Fibroblast of the conjunctiva (primary cell): ENCODE measurements at places on chromosomes 2 and 18.

DNA sequence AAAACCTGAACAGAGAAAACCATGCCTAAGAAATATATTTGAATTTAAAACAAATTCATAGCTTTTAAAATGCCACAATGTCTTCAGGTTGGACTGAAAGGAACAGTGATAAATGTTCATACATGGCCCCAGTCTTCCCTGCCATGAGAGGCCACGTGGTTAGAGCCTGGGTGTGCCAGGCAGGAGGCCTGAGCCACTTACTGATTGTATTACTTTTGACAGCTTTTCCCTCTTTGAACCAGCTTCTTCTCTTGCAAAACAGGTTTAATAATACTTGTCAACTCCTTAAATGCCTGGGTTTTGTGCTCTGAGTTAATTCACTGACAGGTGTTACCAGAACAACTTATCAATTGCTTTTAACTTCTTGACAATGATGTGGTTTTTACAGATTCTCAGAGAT is 27.0 kb downstream of the RBKS start:
- DNase-seq = no peak

GRCh38 chr2:1081451-1082225 is 131.0 kb downstream of the SNTG2 start:
- no peak for DNase-seq

DNA sequence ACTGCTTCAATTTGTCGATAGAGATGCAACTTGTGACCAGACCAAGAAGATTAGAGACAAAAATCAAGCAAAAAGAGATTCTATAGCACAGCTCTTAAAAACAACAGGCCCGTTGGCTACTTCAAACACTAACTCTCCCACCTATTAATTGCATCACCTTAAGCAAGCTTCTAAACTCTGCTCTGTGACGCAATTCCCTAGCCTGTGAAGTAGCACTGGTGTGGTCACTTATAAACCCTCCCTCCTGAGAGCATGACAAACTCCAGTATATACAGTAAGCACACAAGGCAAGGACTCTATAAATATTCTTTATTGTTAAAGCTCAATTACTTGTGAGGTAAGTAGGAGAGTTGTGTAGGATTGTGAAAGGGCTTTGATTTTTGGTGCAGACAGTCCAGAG is 72.3 kb downstream of the CMPK2 start:
- no peak for DNase-seq

- peak; percentile 71 for DNase-seq
Measured at GRCh38 chr2:17299891-17300540, 218.2 kb downstream of the RAD51AP2 start.

- peak; percentile 65 for DNase-seq
Measured at GRCh38 chr2:219142329-219142728, 18.3 kb downstream of the NHEJ1 start.

DNA sequence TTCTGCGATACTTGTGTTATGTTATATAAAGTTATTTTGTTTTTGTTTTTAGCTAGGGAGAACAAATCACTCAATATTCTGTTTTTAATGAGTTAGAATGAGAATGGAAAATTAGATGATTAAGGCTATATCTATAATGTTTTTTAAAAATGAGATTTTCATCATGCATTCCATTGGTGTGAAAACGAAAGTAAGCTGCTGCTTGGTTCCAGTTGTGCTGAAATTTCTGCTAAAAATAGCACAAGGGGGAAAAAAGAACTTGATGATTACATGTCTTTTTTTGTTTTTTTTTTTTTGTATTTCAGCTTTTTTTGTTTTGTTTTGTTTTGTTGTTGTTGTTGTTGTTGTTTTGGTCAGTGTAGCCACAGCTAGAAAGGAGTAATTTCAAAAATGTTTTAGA is 242.6 kb upstream of the KCNJ3 start:
- DNase-seq = no peak

DNA sequence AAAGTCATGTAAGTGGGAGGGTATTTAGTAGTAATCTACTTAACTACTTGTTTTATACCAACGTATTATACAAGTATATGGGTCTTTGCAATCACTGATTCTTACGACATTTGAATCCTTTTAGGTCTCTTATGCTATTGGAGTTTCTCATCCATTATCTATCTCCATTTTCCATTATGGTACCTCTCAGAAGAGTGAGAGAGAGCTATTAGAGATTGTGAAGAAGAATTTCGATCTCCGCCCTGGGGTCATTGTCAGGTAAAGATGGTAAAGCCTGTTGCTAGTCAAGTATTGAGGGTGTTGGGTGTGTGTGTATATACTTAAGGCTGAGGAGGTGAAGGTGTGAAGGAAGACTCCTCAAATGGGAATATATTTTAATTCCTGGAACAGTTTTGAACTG is 3.8 kb downstream of the MAT2A start:
- DNase-seq = no peak

- peak; percentile 90 for DNase-seq
Measured at GRCh38 chr2:64330281-64331113, 123.5 kb upstream of the LGALSL start.

DNA sequence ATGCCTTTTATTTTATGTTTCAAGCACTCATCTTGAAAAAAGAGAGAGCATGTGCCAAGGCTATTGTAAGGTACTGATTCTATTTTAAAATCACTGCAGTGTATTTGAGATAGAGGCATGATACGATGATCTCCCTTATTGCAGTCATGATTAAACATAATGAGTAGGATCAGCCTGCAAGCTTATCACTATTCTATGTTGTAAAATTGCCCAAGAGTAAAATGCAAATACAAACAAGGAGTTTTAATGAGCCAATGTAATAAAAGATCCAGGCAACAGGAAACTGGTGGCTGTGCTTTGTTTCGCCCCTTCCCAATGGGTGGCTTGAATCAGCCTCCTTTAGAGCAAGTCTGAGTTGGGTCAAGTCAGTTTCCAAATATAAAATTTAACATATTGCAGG is 116.4 kb upstream of the RBMS1 start:
- DNase-seq = no peak
